ENCODE measurements at places on chromosomes 11 and 22.

DNA sequence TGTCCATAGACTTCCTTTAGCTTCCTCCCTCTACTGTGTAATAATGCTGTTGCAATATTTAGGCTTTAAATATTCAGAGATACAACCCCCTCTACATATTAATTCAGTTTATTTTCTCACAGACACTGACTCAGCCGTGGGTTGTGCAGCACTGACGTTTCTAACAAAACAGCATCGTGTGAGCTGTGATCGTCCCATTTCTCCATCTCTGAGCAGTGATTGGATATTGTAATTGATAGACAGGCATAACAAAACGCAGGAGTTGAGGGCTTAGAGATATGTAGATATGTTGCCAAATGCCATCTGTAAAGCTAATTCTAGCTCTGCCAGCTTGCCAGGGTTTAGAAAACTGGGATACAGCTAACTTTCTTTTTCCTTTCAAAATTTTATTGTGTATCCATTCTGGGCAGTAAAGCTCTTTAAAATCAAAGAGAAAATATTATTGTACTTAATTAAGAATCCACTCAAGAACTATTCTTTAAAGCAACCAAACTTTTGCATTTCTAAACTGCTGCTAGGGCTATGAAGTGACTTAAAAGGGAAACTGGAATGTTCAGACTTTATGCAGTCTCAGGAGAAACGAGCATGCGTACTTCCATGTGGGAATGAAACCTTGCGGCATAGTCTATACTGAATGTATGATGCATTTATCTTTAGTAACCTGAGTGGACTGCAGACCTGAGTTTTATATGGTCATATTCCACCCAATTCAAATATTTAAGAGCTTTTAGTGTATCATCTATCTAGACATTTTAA is 22.7 kb downstream of the BTBD10 start:
- no peak for DNase-seq

DNA sequence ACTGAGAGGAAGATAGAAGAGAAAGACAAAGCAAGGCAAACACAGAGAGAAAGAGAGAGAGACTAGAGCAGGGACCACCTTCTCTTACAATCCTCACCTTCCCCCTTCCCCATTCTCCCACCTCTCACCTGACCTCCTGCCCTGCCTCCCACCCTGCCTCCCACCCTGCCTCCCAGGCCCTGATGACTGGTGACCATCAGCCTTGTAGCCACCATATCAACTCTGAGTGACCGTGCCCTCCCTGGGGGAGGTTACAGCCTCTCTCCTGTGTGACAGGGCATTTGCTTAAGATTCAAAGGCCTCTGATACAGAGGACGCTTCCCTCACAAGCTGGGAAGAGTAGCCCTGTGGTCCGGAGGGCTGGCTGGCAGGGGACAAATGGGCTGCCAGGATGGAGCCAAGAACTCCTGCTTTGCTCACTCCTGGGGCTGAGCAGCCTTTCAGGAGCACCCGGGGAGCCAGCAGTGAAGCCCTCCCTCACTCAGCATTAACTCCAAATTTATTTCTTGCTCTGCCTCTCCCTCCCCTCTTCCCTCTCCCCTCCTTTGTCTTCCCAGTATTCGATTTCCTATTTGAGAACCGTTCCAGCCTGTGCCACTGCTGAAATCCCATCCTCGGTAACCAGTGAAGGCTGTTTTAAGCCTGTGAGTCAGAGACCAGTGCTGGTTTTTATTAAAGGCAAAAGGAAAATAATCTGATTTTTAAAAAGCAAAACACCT is 125.2 kb upstream of the SYT13 start:
- no peak for DNase-seq

DNA sequence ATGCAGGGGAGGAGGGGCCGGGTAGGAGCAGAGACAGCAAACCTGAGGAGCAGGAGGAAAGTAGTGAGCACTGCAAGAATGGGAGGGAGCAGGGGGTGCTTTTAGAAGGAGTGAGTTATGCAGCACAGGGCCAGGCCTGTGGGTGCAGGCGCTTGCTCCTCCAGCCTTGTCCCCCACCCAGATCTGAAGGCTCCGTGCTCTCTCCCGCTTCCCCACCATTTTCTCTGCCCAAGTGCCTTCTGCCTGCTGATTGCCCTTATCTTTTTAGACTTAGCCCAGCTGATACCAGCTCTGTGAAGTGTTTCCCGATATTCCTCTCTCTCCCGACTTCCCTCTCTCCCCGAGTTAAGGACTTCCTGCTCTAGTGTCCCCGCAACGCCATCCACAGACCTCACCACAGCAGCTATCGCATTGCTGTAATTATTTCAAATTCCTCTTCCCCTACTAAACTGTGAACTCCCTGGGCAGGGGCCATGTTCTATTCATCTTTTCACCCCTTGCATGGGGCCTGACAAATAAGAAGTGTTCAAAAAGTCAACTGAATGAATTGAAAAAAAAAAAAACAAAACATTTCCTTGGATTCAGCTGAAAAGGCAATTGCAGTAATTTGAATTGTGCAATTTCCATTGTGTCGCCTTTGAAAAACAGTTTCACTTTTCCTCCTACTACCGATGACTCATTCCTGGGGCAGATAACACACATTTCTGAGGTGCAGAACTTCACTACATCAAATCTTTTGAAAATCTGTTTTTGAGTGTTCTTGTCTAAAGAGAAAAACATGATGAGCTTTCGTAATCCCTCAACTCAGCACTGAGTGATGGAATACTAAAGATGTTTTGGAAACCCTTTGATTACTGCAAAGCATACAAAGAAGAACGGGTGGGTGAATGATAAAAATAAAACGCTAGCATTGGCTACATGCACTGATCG is 69.7 kb upstream of the BMAL1 start:
- no peak for DNase-seq

- DNase-seq, result no peak
Measured at GRCh38 chr11:69921128-69922014, 102.2 kb upstream of the FGF3 start.

DNA sequence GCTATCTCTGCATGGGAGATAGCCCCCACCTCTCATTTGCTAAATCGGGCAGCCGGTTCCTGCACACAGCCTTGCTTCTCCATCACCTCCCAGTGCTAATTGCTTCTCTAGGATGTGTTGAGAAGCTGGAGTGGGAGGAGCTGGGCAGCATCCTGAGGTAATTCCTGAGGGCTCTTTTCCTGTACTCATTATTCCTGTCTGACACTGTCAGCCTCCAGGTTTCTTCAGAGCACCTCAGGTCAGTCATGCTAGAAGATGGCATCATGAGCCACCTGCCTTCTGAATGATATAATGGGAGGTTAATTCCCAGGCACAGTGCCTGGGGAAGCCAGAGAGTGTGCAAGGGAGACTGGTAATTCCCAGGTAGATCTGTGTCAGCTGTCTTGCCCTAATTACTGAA is 133.0 kb downstream of the RAB38 start:
- DNase-seq, result no peak

- DNase-seq, result peak; percentile 88
Measured at GRCh38 chr11:63917692-63918506, 935 bp upstream of the RCOR2 start.

GRCh38 chr11:47587039-47587716 is 700 bp downstream of the FAM180B start:
- DNase-seq, result no peak

DNA sequence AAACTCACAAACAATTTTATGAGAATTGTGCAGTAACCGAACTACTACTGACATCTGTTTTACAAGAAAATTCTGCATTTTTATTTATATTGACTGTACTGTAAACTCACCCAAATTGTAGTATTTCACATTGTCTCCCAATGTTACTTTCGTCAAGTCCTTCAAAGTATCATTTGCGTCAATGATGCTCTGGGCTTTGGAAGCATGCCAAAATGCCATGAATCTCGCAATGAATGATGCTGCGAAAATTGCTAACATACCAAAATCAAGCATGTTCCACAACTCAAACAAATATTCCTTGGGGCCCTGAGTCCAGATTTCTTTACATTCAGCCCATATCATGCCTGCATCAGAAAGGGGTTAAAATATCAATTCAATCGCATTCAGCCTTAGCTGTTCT is 107.6 kb downstream of the TRPC6 start:
- DNase-seq, result no peak

GRCh38 chr22:30866216-30866615 is 102.4 kb downstream of the MORC2 start:
- no peak for DNase-seq

- DNase-seq, result no peak
Measured at GRCh38 chr11:68396516-68396915, 64.0 kb upstream of the PPP6R3 start.

- no peak for DNase-seq
Measured at GRCh38 chr22:47064416-47064815, 302.0 kb downstream of the TBC1D22A start.

GRCh38 chr11:45593992-45594391 is 71.4 kb downstream of the CHST1 start:
- DNase-seq, result no peak

- DNase-seq, result no peak
Measured at GRCh38 chr11:37092487-37092886, 494.5 kb upstream of the RAG2 start.

DNA sequence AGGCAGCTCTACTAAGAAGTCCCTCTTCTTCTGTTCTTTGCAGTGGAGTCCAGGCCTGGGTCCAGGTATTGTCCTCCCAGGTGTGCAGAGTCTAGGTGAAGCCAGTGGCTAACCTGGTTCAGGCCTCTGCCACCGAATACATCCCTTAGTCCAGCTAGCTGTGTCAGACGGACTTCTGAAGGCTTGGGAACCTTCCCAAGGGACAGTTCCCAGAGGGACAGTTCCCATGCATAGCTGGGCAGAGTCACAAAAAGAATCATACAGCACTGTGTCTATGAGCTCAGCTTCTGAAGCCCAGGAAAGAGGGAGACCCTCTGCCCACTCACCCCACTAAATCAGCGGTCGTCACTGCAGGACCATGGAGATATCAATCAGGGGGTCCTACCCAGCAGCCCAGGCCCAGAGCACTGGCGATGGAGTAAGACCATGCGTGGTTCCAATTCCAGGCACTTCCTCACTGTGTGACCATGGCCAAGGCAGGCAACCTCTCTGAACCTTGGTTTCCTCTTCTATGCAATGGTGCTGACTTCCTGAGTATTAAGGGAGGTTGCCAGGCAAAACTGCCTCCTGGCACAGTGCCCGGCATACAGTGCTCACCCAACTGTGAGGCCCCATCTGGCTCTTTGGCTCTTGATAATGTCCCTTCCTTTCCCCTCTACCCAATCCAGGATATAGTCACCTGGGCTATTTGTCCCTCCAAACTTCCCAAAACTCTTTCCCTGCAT is 3.4 kb downstream of the MS4A10 start:
- DNase-seq, result no peak

DNA sequence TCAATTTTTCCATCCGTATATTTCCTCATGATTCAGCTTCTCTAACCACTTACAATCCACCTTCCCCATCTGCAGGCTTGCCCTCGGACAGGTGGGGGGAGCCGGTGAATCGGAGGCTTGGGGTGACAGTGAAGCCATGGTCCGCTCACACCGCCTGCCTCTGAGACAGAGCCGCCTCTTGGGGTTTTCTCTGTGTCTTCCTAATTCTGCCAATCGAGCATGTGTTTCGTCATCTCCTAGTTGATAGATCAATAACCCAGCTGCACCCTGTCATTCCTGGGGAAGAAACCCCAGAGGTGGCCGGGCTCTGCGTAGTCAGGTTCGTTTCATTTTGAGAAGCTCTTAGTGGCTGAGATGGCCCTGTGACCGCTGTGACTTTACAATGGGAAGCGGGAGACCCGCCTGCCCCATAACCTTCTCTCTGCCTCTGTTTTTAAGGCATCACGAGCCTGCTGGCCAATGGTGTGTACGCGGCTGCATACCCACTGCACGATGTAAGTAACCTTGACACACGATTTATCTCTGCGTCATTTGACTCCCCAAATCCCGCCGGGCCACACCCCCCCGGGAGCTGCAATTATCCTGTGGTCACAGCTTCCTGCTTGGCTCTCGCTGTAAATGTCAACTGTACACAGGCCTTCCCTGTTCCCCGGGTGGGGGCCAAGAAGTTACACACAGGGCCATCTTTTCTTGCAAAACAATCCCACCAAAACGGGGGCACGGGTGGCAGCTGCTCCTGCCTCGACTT is 33.3 kb downstream of the ANO1 start:
- DNase-seq, result no peak

DNA sequence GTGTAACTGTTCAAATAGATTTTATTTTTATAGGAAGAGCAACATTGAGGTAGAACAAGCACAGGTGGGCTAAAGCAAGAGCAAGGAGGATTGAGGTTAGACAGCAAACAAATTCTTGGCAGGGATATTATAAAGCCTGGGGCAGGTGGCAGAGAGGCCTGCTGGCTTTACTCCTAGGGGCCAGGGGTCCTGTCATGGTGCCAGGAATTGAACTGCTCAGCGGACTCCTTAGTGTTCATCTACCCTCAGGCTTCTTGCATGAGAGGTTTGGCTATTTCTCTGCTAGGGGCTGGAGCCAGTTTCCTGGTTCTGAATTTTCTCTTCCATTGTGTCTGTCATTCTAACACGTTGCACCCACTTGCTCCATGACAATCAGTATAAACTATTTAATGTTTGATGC is 217.2 kb upstream of the NCAM1 start:
- no peak for DNase-seq

GRCh38 chr11:91857179-91857578 is 367.4 kb upstream of the FAT3 start:
- DNase-seq, result no peak

- DNase-seq, result peak; percentile 64
Measured at GRCh38 chr11:27721264-27722116, 21.2 kb upstream of the BDNF start.

- DNase-seq, result no peak
Measured at GRCh38 chr11:1029051-1029450, 7.5 kb downstream of the MUC6 start.

- no peak for DNase-seq
Measured at GRCh38 chr11:20003351-20003750, 156.9 kb downstream of the DBX1 start.

DNA sequence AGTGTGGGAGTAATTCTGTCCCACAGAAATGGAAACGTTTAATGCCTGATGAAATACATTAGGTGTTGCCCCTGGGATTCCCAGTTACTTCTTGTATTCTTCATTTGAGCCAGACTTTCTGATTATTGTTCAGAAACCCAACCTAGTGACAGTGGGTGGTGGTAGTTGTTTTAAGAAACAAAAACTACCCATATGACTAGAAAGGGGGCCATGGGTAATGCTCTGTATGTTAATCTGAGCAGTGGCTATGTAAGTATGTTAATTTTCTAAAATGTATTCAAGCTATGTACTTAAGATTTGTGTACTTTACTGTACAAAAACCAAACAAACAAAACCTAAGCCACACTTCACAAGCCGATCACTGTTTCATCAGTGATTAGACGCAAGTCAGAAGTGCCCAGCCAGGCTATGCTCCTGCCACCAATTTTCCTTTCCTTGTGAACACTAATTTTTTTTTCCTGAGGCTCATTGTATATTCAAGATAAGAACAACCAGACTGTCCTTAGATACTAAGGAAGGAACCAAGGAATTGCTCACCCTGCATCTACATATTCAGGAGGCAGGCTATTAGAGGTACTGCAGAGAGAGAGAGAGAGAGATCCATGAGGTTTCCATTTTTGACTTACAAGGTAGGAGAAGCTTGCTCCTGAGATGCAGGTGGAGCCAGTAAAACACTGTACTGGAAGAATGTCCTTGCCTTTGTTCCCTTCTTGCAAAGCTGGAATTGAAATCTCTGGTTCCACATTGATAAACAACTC is 122.7 kb downstream of the DBX1 start:
- no peak for DNase-seq

GRCh38 chr11:72303179-72303578 is 59.2 kb upstream of the PHOX2A start:
- no peak for DNase-seq
